ENCODE measurements at places on chromosomes 3 and 15.

- DNase-seq = no peak
Observed at GRCh38 chr15:33157371-33158037, 37.0 kb downstream of the FMN1 start.

DNA sequence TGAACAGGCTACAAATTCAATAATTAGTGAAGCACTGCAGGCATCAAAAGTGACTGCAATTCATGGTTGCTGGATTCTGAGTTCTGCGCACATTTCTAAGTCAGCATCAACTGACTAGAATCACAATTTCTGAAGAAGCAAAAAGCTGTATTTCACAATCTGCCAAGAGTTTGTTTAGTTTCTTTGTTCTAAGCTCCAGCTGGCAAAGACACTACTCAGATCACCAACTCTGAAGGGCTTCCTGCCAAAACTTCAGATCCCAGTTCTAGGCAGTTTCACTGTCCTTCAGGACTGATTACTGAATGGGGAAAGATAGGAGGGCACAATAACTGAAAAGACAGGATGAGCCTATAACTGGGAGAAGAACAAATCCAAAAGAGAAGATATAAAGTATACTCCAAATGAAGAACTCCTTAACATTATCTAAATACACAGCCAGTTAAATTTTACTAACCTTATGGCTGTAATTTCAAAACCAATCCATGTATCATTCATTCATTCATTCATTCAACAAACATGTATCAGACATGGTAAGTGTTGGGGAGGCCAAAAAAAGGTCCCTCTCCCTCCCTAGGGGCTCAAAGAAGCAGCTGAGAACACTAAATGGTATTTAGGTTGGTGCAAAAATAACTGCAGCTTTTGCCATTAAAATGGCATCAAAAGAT lies 17.1 kb downstream of the TJP1 start:
- no peak for DNase-seq

- DNase-seq = no peak
Observed at GRCh38 chr15:49990835-49991545, 128.0 kb downstream of the ATP8B4 start.

GRCh38 chr3:112555535-112556170 lies 6.1 kb downstream of the ATG3 start:
- no peak for DNase-seq

DNA sequence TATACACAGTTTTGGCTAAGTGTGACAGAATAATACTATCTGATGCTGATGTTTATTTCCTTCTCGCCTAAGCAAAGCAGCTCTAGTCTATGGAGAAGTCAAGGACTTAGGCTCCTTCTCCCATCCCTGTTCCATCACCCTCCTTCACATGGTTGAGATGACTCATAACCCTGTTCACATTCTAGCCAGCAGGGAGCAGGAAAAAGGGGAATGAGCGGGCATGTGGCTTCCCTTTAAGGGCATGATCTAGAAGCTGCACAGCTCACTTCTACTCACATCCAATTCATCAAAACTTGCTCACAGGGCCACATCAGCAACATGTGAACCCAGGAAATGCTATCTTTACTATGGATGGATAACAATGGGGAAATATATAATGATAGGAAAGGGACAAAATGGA lies 40.9 kb downstream of the CBLB start:
- DNase-seq = no peak

GRCh38 chr3:70738291-70738681 lies 425.8 kb upstream of the MDFIC2 start:
- DNase-seq = no peak

DNA sequence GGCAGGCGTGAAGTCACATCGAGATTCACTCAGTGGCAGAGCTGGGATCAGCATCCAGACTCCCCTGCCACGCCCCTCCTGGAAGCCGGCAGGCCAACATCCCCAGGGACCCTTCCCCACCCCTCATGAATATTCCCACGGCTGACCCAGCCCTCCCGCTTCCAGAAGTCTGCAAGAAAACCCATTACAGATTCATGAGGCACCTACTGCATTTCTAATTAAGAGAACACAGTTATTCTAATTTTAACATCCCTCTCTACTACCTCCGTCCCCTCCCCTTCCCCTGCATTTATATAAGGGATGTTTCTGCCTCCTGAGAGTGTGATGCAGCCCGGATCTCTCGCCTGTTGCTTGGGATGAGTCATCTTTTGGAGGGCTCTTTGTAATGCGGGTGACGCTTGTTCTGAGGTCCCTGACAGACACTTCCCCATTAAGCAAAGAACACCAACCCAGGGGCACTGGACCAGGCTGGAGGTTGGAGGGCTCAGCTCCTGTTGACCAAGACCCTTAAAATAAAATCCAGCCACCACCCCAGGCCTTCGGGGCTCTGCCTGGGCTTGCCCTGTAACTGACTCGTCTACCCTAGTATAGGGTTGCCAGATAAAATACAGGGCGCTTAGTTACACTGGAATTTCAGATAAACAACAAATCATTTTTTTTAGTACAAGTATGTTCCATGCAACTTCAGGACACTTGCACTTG lies 118.7 kb downstream of the NUP210 start:
- no peak for DNase-seq

GRCh38 chr3:50047426-50047825 lies 41.3 kb upstream of the RBM5 start:
- DNase-seq = no peak

DNA sequence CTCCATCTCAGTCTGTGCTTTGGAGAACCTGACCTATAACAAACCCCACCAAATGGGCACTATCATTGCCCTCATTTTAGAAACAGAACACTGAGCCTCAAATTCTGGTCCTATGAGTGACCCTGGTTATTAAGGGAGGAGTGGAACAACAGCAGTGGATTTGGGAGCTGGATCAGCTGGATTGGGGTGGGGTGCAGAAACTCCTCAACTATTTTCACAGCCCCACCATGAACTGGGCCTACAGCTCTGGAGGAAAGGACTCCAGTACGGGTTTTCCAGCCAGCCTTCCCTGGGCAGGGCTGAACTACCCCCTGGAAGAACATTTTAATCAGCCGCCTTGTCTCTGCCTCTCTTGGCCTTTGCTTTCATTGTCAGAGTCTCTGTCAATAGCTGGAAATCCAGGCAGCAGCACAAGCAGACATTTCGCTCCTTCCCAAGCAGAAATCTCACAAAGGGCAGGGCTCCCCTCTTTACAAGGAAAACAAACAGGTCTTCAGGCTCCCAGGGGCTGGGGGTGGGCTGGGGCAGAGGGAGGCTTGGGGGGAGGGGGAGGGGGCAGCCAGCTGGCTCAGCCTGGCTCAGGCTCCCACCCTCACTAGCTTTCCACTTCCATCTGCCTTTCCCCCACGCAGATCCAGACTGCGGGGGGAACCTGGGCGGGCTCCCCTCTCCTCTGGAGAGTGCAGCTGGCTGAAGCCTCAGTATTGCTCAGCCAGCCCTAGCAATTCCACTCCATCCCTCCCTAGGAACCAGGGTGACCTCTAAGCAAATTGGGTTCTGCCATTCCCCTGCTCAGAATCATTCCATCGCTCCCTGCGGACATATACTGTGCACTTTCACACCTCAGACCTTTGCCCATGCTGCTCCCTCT lies 13.7 kb upstream of the TLE3 start:
- no peak for DNase-seq

GRCh38 chr3:3258281-3258680 lies 78.8 kb upstream of the CRBN start:
- no peak for DNase-seq

DNA sequence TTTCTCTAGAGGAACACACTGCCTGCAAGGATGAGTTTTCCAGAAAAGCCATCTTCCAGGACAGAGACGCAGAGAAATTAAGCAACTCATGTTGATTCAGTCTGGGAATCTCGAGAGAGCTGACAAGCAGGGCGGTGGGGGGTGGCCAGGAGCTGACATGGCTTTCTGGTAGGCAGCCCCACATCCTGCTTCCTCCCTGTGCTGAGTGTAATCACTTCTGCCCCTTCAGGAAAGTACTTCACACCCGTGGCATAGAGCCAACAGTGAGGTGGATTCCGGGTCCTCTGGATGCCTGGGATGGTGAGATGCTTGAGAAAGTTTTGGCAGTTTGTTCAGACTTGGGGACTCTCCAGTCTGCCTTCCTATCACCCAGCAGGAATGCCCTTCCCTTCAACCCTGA lies 221.1 kb downstream of the SLCO3A1 start:
- DNase-seq = no peak

GRCh38 chr3:23624305-23624704 lies 181.4 kb upstream of the UBE2E1 start:
- DNase-seq = no peak

DNA sequence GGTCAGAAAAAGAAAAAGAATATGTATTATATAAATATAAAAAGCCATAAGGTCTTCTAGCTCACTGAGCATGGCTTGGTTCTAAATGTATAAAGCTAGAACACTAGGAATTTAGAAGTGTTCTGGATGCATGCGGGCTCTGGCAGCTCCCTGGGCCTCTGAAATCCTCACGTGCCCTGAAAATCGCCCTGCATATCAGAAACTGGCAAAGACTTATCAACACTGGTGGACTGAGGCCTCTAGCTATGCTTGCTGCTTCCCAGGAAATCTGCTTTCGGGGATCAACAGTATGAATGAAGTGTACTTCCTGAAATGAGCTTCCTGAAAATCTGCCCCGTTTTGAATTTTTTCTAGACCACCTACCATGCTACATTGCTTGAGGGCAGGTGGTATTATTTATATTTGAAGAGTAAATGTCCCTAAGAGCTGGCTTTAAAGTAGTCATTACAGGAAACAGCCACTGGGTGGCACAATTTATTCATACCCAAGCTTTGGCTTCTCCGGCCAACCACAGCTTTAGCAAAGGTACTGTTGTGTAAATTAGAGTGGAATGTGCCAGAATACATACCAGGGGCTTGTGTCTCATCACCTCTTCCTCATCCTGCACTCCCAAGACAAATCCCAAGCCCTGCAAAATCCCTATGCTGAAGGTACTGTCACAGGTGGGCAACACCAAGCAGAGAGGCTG lies 17.7 kb downstream of the CRTAP start:
- DNase-seq = no peak

DNA sequence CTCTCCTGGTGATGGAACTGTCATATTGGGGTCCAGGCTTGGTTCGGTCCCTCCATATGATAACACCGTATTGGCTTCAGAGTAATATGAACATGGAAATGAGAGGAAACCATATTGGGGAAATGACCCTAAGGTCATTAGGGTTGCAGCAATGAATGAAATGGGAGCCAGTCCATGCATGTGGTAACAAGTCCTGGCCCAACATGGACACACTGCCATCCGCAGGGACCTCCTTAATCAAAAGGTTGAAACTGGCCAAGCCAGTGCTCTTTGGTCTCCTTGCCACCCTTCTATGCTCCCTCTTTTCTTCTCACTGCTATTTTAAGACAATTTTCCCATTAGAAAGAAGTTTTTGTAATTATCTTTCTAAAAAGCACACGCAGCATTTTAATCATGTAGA lies 8.3 kb downstream of the SHC4 start:
- no peak for DNase-seq

GRCh38 chr3:139251529-139251928 lies 92.3 kb upstream of the MRPS22 start:
- no peak for DNase-seq

DNA sequence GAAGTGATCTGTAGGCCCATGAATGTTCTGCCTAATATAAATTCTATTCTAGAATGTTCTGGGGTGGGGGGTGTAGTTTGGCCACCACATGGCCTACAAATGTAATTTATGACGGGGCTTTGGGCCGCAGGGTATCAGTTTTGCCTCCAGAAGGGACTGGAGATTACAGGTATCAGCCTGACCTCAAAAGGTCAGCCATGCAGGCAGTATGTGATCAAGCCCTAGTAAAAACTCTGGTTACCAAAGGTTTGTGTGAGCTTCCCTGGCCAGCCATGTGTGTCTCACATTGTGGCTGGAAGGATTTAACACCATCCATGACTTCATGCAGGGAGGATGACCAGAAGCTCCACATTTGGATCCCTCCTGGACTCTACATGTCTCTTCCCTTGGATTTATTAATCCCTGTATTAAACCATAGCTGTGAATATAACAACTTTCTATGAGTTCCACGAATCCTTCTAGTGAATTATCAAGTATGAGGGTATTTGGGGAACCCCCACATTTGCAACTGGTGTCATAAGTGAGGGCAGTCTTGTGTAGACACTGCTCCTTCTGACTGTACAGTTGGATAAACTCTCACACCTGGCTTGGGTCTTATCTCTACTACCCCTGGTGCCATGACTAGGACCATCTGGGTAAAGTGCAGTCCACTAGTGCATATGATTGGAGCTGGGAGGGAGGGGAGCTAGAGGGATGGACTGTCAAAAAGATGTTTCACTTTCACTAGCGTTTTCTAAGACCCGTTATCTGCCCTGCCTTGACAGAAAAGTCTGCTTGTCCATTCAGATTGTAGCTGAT lies 50.0 kb upstream of the RFX7 start:
- no peak for DNase-seq

- DNase-seq = no peak
Observed at GRCh38 chr15:57505056-57505715, 86.5 kb upstream of the MYZAP start.

DNA sequence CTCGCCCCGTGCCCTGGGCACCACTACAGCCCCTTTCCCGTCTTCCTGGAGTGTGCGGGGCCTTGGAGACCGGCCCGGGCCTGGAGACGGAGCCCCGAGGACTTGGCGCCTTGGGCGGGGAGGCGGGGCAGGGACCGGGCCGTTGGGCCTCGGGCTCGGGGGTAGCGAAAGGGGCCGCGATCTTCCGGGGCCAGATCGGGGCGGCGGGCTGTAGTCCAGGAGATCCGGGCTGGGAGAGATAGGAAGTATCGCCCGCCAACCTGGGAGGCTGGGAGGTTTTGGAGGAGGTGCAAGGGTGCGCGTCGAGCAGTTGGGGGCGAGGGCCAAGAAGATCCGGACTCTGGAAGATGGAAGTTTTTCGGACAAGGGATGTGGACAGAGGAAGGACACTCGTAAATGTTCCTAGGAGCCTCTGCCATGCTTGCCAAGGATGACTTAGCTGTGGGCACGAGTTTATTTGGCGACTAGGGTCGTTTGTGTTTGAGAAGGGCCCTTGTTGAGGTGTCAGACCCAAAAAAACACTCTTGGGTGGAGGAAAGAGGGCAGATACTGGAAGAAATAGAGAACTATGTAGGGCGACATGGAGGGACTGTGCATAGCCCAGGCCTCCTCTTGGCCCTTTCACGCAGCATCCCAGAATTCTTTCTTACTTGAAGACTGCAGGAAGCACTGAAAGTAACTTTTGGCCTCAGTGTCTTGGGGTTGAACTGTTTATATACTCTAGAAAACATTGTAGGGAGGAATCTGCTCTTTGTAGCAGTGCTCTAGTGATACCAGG lies 712 bp downstream of the RTF1 start:
- no peak for DNase-seq

DNA sequence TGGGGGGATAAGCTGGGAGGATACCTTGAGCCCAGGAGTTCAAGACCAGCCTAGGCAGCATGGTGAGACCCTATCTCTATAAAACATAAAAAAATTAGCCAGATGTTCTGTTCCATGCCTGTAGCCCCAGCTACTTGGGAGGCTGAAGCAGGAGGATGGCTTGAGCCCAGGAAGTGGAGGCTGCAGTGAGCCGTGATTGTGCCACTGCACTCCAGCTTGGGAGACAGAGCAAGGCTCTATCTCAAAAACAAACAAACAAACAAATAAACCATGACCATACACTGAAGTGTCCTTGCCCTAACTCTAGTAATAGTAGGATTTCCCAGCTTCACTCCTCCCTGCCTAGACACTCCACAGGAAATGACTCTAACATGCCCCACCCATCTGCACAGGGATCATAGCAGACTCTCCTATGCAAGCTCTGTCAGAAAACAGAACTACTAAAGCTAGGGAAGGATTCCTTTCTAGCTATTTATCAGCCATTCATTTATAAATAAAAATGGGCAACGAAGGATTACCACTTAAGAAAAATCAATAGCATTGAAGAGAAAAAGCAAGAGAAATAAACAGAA lies 4.6 kb downstream of the ERICH6 start:
- DNase-seq = no peak

Data from stimulated activated effector memory CD8-positive, alpha-beta T cell treated with anti-CD3 and anti-CD28 coated beads, Interleukin-12 subunit alpha, Interleukin-12 subunit beta, amount 100 ng/mL, for 72 hours (primary cell).